ENCODE measurements at places on chromosomes 7 and 10.

- no peak for DNase-seq
Observed at GRCh38 chr10:81309041-81309552, 565.9 kb upstream of the NRG3 start.

- no peak for DNase-seq
Observed at GRCh38 chr10:27439101-27439500, 65.0 kb upstream of the RAB18 start.

GRCh38 chr7:31082017-31082416 lies 29.9 kb downstream of the ADCYAP1R1 start:
- DNase-seq = no peak

DNA sequence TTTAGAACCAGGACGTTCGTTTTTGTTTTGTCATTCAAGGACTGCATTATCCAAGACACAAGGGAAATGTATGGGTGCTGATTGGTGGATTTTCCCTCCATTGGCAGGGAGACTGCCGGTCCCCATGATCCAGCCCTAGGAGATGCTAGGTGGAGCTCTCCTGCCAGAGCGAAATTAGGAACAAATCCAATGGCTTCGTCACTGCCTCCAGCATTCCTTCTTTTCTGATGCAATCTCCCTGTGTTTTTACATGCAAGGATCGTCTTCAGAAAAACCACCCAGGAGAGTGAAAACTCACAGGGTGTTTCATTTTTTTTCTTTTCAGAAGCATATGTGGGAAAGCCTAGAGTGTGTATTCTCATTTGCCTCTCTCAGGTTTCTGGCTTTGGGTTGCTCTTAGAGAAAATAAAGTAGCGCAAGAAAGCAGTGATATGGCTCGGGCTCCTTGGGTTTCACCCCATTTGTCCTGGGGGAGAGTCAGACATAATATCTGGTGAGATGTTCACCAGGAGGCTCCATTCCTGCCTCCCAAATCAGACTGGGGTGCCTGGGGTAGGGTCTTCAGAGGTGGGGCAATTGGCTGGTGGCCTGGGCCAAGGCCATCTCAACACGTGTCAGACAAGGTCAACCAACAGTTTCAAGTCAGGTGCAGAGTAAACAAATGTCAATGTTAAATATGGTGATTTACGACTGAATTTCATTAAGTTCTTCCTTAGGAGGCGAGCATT lies 450.9 kb upstream of the MKI67 start:
- DNase-seq = no peak

- no peak for DNase-seq
Observed at GRCh38 chr10:121448766-121449421, 149.3 kb downstream of the FGFR2 start.

DNA sequence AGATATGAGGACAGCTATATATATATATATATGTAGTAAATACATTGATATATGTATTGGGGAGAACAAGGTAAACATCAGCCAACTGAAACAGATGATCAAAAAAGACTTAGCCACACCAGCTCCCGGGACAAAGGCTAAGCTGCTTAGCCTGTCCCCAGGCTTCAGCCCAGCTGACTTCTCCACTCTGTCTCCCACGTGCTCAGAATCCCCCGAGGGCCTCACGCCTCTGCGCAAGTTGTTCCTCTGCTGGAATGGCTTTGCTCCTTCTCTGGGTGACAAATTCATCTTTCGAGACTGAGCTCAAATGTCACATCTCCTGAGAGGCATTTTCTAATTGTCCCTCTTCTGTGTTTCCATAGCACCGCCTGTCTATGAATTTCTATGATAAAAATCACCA lies 8.6 kb upstream of the INSIG1 start:
- DNase-seq = no peak

- peak; percentile 57 for DNase-seq
Observed at GRCh38 chr7:2191016-2191415, 41.7 kb downstream of the MAD1L1 start.

DNA sequence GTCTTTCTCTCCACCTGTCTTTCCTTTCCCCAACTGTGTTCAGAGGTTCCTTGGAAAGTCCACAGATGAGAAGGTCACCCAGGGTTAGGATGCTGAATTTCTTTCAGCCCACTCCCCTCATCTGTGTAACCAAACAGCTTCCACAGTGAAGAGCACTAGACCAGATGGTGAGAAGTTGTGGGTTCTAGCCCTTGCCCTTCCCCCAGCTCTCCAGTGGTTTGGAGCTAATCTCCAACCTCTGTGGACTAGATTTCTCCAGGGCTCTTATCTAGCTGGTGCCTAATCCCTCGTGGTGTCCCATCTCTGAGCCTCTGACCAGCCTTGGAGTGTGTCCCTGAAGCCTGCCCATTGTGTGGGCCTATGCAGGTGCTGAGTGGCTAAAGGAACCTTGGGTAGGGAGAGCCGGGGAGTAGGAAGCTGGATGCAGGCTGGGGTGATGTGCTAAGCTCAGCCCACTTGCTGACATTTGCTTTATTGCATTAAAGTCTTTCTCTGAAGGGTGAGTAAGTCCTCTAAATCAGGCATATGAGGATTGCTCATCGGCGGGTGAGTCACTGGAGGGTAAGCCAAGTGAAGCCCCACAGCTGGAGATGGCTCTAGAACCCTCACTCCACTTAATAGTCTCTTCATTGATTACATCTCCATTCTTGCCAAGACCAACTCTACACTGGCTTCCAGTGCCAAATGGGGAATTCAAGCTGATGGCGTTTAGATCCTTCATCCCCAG lies 14.9 kb downstream of the DUSP5 start:
- DNase-seq = no peak

DNA sequence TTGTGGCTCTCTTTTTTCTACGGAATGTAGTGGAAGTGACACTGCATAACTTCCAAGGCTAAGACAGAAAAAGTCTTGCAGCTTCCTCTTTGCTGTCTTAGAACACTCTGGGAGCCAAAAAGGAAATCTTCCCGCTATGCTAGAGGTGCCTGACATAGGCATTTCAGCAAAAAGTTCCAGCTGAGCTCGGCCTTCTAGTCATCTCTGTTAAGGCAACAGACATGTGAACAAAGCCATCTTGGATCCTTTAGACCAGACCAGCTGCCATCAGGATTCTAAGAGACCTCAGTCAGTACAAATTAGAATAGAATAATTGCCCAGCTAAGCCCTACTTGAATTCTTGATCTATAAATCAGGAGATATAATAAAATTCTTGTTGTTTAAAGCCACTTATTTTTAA lies 16.3 kb upstream of the COL1A2 start:
- no peak for DNase-seq

DNA sequence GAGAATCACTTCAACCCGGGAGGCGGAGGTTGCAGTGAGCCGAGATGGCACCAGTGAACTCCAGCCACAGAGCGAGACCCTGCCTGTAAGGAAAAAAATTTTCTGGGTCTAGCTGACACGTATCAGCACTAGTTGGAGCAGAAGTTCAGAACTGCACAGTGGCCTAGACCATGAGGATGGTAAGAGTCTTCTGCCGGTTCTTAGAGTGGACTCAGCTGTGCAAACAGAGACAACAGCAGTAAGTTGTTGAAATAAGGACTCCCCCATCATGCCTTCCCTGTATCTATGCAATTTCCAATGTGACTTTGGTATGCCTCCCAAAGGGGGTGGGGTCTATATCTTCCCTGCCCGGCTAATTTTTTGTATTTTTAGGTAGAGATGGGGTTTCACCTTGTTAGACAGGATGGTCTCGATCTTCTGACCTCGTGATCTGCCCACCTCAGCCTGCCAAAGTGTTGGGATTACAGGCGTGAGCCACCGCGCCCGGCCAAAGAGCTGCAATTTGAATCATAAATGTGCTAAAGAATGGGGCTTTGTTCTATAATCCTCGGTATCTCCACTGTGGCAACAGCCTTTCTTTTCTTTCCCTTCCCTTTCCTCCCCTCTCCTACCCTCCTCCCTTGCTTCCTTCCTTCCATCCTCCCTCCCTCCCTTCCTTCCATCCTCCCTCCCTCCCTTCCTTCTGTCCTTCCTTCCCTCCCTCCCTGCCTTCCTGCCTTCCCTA lies 14.5 kb upstream of the RNF216 start:
- peak; percentile 4 for DNase-seq

DNA sequence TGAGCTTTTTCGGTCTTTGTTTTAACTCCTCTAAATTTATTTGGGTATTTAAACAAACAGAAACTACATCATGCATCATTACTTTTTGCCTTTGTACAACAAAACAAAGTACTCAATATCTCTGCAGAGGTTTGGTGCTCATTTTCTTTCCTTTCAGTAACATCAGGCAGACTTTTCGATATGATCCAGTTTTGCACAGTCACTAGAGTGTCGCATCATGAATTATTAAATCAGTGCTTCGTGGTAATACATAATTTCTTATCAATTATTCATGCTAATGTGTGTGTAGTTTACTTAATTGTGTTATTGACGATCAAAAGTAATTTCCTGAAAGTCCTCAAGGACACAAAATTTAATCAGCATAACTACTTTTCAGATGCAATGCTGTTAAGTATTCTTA lies 31.8 kb downstream of the DRGX start:
- DNase-seq = no peak

GRCh38 chr7:110071192-110071591 lies 1019.7 kb upstream of the LRRN3 start:
- DNase-seq = no peak

DNA sequence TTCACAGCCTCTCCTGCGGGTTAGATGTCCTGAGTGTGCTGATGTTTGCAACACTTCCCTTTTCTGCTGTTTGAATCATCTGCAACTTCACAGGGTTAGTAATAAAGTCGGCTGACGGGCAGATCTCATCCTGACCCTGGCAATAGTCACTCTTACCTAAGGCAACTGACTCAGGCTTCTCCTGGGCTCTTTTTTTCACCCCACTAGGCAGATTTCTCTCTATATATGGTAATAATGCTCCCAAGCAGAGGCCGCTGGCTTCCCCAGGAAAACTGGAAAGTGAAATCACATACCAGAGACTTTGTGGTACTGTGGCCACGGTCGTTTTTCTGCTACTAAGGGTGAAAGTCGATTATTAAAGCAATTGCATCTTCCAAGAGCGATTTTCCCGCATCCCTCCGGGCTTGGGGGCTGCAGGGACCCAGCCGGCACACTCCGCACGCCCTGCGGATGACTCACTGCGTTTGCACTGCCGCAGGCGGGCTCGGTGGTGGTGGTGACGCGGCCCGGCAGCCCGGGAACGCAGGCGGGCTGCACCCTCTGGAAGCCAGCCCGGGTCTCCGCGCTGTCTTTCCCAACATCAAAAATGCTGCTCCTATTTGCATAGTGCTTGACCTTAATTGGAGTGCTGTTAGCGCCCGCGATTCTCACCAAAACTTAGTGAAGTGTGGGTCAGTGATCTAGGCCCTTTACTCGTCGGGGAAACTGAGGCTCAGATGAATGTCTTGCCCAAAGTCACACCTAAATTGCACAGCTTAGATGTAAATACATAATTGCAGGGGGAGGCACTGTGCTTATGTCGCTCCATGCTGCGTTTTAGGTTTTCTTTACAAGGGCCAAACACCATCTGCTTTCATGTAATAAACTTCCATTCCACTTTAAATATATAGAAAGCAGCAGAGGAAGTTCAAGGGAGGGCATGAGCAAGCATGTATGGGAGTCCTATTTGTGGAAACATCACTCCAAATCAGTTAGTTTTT lies 47.6 kb upstream of the ITGB1 start:
- peak; percentile 2 for DNase-seq

DNA sequence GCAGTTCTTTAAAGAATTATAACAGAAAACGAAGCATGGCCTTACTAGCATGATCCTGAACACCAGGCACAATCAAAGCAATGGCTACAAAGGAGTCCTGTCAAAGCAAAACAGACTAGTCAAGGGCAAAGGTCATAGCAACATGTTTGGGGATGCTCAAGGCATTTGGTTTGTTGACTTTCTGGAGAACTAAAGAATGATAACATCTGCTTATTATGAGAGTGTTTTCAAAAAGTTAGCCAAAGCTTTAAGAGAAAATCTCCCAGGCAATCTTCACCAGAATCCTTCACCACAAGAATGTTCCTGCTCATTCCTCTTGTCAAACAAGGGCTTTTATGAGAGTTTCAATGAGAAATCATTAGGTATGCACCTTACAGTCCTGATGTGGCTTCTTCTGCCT lies 95.1 kb upstream of the CPXM2 start:
- DNase-seq = no peak

- no peak for DNase-seq
Observed at GRCh38 chr7:21636694-21637093, 93.9 kb downstream of the DNAH11 start.

DNA sequence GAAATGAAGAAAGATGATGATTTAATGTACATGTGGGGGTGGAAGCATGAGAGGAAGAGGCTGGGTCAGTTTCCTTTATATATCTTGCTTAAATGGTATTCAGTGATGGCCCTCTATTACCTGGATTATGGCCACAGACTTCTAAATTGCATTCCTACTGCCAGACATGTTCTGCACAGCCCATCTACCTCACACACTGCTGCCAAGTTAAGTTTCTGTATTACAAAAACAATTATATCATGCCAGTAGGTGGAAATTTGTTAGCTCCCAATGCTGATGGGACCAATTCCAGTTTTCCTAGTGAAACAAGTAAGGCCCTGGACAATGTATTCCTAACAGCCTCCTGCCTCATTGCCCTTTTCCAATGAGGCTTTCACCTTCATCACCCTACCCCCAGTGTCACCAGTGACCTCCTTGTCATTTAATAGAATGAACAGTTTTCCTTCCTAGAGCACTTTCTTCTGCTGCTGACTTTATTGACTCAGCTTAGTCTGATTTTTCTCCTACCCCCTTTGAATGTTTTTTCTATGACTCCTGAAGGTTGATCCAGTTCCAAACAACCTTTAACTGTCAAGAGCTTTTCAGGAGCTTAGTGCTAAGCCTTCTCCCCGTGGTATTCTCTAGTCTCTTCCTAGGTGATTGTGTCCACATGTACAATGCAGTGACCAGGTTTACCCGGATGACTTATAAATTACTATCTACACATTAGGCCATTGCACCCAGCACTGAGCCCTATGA lies 316.6 kb upstream of the ANKRD30A start:
- DNase-seq = no peak

- DNase-seq = no peak
Observed at GRCh38 chr7:157205438-157205837, 66.7 kb downstream of the UBE3C start.

GRCh38 chr10:83214136-83214535 lies 925.2 kb upstream of the GHITM start:
- DNase-seq = no peak

DNA sequence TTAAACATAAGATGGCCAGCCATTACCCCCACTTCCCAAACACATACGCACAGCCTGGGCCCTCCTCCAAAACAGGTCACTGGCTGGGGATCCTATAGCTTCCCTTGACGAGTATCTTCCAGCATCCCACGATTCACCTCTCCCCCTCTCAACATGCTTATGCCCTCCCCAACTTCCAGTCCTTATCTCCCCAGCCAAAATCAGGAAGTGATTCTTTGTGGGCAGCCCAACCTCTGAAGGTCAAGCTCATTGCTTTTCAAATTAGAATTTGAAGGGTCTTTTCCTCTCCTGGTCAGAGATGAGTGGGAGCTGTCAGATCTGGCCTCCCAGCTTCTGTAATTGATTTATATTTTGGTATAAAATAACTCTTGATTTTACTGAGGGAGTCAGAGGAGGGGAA lies 133.6 kb downstream of the ATXN7L1 start:
- DNase-seq = no peak

- no peak for DNase-seq
Observed at GRCh38 chr10:102261196-102261595, 15.9 kb downstream of the GBF1 start.

Data from NCI-H510A (cell line).